LHCN-M2 (cell line): ENCODE measurements at places on chromosomes 13 and 19.

DNA sequence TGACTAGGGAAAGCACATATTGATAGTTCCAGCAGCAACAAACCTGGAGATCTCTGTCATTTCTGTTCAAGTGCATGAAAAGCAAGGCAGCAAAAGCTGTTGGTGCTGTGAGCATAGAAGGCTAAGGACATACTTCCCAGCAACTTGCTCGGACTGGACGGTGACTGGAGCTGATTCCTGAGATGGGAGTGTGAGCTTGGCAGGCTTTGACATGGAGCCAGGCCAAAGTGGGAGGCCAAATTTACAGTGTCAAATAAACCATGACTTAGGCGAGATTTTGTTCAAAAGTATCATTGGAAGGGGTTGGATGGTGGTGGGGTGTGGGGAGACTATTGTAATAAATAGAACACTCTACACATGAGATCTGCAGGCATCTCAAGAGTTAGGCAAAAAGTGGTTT is 5.9 kb upstream of the ARGLU1 start:
- DNase-seq: no peak

- no peak for DNase-seq
Observed at GRCh38 chr13:53442979-53443378, 414.4 kb downstream of the OLFM4 start.

- DNase-seq: no peak
Observed at GRCh38 chr13:68897331-68897928, 1210.2 kb upstream of the ATXN8OS start.

DNA sequence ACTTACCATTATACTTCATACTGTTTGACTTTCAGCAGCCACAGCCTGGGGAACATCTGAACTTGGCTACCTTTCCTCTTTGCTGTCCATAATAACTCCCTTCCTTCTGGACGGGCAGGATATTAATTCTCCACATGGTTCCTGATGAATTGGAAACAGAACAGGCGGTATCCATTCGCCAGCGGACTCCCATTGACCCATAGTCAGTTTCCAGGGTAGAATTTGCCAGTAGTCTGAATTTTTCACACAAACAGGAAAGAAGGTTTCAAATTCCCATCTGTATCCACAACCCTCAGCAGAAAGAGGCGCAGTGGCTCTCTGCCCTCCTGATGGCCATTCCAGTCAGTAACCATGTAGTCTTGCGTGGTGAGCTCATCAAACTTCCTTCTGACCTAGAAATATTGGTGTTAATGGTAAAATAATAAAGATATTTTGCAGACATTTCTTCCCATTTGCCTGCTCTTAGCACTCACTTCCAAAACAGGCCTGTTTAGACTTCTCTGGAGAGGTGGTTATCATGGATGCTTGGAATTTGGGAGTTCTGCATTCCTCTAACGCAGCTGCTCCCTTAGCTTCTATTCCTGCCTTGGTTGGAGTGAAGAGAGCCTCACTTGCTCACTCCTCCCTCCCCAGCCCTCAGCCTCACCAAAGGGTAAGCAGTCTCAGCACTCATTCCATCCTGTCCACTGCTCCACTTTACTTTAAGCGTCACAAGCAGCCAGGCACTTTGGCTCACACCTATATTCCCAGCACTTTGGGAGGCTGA is 75.0 kb upstream of the OXGR1 start:
- DNase-seq: no peak

- DNase-seq: no peak
Observed at GRCh38 chr13:112376050-112376681, at the start of gene SPACA7. TSS of gene SPACA7 (plus strand) at chr13:112376355. CDS start at chr13:112376386, 31 bp downstream.

DNA sequence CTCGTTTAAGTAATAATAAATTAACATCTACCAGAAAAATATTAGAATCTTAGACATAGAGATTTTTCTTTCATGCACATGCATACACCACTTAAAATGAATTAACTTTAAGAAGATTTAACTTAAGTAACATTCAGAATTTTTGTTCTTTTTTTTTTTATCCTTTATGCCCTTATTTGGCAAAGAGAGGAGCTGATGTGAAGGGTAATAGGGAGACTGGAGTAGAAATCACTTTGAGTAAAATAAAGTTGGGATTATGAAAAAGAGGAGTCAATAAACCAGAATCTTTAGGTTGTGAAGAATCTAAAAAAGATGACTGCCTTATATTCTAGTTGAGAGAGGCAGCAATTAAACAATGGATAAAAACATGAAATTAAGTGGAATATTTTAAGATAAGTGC is 18.8 kb upstream of the MIR17HG start:
- no peak for DNase-seq

DNA sequence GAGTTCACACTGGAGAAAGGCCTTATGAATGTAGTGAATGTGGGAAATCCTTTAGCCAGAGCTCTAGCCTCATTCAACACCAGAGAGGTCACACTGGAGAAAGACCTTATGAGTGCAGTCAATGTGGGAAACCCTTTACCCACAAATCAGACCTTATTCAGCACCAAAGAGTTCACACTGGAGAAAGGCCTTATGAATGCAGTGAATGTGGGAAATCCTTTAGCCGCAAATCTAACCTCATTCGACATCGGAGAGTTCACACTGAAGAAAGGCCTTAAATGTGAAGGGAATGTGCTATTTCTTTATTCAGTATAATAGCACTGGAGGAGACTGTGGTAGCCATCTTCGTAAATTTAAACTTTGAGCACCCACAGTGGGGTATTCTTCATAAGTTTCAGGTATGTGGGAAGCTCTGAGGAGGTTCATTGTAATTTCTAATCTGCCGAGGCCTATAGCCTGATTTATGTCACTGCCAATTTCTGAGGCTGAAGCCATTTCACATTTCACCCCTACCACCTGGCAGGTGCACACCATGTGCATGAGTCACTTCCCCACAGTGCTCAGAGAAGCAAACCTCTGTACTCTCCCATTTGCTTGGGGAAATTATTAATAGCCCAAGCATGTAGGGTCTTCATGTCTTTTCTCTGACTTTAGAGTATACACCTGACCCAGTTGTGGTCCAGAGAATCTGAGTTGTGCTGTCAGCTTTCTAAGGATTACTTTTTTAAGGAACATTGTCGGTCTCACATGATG is 6.4 kb downstream of the ZNF551 start:
- no peak for DNase-seq

DNA sequence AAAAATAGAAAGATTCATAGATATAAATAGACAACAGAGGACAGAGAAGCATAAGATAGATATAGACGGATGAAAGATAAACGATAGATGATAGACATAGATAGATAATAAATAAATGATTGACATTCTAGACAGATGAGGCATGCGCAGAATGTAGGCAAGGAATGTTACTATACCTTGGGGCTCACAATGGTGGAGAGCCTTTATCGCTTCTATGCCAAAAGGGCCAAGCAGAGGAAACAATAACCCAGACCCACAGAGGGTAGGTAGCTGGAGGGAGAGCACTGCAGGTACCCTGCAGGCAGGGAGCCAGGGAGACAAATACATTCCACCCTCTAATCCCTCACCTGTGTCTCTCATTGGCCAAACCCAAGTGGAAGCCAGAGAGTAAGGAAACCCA is 44.4 kb downstream of the NOTCH3 start:
- DNase-seq: no peak

DNA sequence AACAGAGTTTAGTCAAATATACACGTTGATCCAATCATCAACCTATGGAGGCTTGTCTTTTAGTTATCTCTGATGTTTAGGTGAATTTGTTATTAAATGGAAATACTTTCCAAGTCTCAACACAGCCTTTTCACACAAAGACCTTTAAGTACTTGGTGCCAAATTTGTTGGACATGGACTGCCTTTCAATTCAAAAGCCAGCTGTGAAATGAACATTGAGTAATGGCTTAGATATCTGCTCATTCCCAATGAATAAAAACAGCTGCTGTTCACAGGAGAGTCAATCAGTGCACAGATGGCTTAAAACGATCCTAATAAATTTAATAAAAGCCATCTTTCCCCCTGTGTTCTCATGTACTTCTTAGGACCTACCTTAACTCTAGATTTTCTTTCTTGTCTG is 19.9 kb upstream of the DHRS12 start:
- DNase-seq: peak; percentile 34

- peak; percentile 48 for DNase-seq
Observed at GRCh38 chr13:20799726-20800416, 26.1 kb upstream of the EEF1AKMT1 start.

DNA sequence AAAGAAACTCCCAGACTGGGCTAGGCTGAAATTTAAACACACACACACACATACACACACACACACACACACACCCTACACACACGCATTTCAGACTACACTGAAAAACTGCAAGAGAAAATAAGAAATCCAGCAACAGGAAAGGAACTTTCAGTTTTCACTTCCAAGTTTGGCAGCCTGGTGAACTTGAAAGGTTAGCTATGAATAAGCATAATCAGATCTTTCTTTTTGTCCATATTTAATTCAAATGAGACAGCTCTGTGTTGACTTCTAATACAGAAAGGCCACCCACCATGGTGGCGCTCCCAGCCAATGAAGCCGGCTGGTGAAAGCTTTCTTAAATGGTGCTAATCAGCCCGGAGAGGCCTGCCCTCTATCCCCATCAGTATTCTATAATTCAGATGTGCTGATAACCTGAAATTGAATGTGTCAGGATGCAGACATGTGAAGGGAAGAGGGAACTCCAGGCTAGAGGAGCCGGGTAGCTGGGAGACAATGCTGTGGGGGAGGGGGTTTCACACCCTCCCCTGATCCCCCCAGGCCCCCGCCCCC is 108.3 kb upstream of the ZNF536 start:
- no peak for DNase-seq

DNA sequence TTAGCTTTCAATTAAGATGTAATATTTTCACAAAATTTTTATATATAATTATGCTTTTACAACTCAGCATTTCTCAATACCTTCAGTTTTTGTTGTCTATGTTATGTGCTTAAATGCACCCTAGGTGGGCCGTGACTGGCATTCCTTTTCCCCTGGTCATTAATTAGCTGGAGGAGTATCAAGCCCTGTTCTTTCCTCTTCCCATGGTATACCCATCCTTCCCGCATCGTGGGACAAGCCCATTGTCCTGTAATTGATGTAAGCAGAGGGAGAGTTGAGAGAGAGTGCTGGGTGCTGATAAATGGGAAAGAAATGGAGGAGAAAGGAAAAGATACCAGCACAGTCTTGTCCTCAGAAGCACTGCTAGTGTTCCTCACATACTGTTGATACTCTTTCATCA is 591.7 kb downstream of the GPC6 start:
- no peak for DNase-seq

- DNase-seq: no peak
Observed at GRCh38 chr13:96934889-96935489, 59.3 kb downstream of the OXGR1 start.

GRCh38 chr13:80584785-80585184 is 243.9 kb upstream of the SPRY2 start:
- no peak for DNase-seq

DNA sequence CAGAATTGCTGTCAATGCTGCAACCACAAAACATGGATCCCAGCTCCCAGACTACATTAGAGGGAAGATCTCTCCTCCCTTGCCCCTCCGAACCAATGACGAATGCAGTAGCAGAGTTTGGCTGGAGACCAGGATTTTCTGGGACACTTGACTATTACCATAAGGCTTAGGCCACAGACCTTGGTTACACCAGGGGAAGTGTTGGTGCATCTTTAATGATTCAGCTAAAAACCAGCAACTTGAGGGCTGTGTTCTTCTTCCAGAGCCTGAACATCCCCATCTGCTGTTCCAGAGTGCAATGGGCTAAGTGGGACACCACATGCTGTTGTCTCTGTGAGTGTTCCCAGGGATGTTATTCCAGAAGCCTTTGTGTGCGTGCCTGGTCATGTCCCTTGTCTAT is 528.2 kb downstream of the LMO7 start:
- DNase-seq: peak; percentile 28

DNA sequence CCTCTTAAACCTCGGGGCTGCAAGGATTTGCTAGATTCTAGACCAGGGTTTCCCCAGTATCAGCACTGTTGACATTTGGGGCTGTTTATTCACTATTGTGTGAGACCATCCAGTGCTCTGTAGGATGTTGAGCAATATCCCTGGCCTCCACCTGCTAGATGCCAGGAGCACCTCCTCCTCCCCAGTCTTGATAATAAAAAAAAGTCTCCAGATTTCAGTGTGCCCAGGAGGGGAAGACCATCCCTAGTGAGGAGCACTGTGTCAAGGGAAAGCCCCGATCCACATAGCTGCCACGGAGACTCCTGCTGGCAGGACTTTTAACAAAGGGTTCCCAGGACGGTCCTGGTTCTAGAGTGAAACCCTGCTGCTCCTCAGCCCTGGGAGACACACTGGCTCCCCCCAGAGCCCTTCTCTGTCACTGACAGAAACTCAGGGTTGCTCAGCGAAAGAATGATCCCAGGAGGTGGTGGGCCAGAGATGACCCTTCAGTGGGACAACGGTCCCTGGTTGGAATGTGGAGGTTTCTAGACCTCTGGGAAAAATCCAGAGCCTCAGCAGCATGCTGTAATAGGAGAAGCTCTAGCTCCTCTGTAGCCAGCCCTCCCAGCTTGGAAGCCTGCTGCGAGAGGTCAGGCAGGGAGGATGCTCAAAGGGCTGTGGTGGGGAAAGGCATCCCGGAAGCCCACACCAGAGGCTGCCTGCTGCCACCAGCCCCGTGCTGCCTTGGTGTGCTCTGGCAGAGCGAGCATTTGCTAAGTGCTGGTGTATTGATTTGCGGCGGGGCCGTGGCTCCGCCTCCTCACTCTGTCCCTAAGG is 20.3 kb downstream of the LYL1 start:
- peak; percentile 21 for DNase-seq

DNA sequence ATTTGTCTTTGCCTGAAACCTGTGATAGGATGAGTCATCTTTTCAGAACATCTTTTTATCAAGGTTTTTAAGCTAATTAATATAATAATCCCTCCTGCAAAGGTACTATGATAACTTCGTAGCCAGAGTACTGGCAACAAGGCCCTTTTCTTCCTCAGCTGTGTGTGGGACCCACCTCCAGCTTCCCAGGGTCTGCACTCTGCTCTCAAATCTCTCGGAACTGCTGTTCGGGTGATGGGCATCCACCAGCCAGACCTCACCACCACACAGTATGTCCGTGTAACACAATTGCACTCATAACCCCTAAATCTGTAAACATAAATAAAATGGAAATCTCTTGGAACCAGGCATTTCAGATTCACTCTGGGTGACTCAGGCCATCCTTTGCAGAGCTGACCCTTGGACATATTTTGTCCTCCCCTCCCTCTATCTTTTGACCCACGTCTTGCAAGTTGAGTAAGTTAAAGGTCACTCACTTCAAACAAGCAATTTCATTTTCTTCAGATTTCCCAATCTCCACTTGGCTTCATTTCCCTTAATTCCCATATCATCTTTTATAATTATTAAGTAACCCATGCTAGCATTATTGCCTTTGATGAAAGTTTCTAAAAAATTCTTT is 29.5 kb downstream of the COL4A1 start:
- no peak for DNase-seq

GRCh38 chr19:2351591-2351990 is 8.5 kb upstream of the TMPRSS9 start:
- no peak for DNase-seq

- DNase-seq: no peak
Observed at GRCh38 chr13:106373304-106373988, 162.0 kb downstream of the EFNB2 start.

- DNase-seq: no peak
Observed at GRCh38 chr13:25034173-25034572, 61.8 kb upstream of the PABPC3 start.

DNA sequence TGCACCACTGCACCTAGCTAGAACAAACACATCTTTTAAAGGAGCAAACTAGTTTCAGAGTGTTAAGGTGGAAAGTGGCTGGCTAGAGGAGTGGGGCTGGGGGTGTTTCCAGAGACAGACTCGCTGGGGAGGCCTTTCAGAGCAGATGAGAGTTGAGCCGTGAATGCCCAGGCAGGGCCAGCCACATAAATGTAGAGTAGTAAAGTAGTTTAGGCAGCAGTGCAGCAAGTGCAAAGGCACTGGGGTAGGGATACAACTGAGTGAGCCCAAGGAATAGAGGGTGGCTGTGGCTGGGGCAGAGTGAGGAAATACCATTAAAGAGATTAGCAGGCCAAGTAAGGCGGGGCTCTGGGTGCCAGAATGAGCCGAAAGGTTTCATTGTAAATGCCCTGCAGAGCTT is 72.0 kb downstream of the ALOX5AP start:
- no peak for DNase-seq
